ENCODE measurements at places on chromosomes 6 and 20.
A peak's percentile ranks its signal among the peaks of the same experiment; 100 is the strongest.

DNA sequence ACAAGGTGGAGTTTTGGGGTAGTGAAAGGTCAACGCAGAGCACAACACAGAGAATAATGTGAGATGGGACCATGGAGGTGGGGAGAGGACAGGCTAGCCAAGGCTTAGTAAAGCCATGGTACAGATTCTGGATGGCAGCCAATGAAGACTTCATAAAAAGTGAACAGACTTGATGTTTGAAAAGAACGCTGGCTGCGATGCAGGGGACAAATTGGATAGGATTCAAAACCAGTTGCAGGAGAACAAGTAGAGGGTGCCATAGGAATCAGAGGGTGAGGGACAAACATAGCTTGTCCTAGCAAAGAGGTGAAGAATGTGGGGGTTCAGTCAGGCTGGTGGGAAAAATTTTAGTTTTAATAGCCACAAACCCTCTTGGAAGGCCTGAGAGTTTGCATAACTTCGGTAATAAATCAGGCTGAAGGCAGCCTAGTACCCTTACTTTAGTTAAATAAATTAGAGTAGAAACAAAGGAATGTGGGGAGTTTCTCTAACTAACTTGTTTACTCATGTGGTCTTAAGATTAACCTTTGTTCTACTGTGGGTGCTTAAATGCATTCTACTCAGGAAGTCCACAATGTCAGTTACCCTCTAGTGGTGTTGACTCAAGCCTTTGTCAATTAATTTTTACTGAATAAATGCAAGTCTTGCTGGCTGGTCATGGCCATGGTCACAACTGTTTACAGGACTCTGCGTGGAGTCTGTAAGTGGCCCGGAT, 216.4 kb downstream of the C6orf118 start:
- H3K4me1 ChIP-seq: peaks cover 3% of the 10 kb centered on the region
- H3K4me3 ChIP-seq: no peak overlapping the region
- no peak overlapping the region for H3K27ac ChIP-seq
- H3K27me3 ChIP-seq: no peaks in the 10 kb centered on the region
- H3K36me3 ChIP-seq: no peaks in the 10 kb centered on the region

DNA sequence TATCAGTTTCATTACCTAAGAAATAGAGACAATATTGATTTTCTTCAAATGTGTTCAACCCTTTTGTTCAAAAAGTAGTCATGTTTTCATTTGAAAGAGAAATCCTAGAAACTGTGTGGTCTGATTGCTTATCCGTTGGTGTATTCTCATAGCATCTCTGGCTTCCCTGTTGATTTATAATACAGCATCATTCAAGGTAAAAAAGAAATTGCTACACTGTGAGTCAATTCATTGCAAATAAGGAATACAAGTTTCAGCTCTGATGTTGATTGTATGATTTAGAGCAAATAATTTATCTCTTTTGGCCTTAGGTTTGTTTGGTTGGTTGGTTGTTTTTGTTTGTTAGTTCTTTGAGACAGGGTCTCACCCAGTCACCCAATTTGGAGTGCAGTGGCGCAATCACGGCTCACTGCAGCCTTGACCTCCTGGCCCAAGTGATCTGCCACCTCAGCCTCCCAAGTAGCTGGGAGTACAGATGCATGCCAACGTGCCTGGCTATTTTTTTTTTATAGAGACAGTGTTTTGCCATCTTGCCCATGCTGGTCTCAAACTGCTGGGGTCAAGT, 185.5 kb upstream of the TNFAIP3 start:
- no peak overlapping the region for H3K4me3 ChIP-seq
- H3K36me3 ChIP-seq: no peaks in the 10 kb centered on the region
- no peak for DNase-seq
- H3K4me1 ChIP-seq: no peaks in the 10 kb centered on the region

DNA sequence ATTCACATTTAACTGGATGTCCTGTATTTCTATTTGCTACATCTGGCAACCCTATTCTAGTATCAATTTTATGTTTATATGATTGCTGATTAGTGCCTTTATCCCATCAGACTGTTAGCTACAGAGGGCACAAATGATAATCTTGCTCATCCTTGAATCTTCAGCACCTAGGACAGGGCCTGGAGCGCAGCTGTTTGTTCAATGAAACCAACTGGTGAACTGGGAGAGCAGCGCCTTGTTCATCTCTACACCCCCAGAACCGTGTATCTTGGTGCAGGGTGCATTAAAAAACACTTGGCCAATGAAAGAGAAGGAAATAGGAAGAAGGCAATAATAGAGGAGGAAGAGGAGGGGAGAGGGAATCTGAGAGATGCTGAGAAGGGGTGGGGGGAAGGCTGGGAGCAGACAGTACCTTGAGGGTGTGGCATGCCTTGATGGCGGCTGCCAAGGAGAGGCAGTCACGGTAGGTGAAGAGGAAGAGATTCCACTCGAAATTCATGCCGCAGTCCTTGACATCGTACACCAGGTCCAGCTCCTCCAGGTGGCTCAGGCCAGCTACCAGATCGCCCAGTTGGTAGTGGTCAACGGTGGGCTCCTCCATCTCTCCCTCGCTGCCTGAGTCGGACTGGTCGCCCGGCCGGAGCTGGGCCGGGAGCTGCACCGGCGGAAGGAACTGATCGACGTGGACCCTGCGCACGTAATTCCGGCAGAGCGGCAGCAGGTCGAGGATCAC, 15.5 kb downstream of the TMEM151B start:
- no peaks in the 10 kb centered on the region for H3K36me3 ChIP-seq
- no peak overlapping the region for H3K27ac ChIP-seq
- no peaks in the 10 kb centered on the region for H3K4me1 ChIP-seq
- no peak for DNase-seq

GRCh38 chr6:36235309-36235708, 34.6 kb upstream of the PNPLA1 start:
- H3K27me3 ChIP-seq: no peaks in the 10 kb centered on the region
- no peaks in the 10 kb centered on the region for H3K4me1 ChIP-seq
- H3K4me3 ChIP-seq: no peak overlapping the region
- no peak for DNase-seq
- H3K27ac ChIP-seq: no peak overlapping the region
- H3K36me3 ChIP-seq: peaks cover 12% of the 10 kb centered on the region

DNA sequence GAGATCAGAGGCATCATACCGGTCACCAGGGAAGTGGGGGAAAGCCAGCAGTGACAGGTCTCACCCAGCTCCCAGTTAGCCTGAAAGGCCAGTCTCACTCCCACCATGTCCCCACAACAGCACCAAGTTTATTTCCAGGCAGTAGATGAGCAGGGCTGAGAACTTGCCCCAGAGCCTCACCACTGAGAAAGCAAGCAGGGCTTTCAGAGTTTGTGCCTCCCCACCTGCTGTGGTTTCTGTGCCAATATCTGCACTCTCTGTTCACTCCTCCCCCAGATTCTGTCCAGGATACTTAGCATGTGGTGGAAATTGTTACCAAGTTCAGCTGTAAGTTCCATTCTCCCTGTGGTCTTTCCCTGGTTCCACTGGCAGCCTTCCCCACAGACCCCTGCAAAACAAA, 255.0 kb upstream of the HTR1E start:
- H3K27ac ChIP-seq: no peak overlapping the region
- no peaks in the 10 kb centered on the region for H3K36me3 ChIP-seq
- H3K4me3 ChIP-seq: no peak overlapping the region
- DNase-seq: no peak

GRCh38 chr20:41173791-41174341, 36.5 kb downstream of the PLCG1 start:
- H3K36me3 ChIP-seq: peaks cover 24% of the 10 kb centered on the region
- H3K27ac ChIP-seq: peak overlapping the region; percentile 53
- peak; percentile 54 for DNase-seq
- H3K4me3 ChIP-seq: no peak overlapping the region
- H3K27me3 ChIP-seq: no peaks in the 10 kb centered on the region

DNA sequence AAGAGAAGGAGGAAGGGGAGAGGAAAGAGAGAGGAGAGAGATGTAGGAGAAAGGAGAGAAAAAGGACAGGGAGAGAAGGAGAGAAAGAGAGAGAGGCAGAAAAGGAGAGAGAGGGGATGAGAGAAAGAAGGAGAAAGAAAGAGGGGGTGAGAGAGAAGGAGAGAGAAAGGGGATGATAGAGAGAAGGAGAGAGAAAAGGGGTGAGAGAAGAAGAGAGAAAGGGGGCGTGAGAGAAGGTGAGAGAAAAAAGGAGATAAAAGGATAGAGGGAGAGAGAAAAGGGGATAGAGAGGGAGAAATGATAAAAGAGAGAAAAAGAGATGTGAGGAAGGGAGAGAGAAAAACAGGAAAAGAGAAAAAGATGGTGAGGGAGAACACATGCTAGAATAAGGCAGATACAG, 933.4 kb downstream of the KIF16B start:
- no peak overlapping the region for H3K4me3 ChIP-seq
- H3K27ac ChIP-seq: no peak overlapping the region

- H3K36me3 ChIP-seq: peaks cover 6% of the 10 kb centered on the region
- H3K27ac ChIP-seq: no peak overlapping the region
- no peak overlapping the region for H3K4me3 ChIP-seq
- no peak for DNase-seq
Measured at GRCh38 chr6:87606199-87606598, 16.3 kb downstream of the ORC3 start.

- H3K27me3 ChIP-seq: no peaks in the 10 kb centered on the region
- H3K4me3 ChIP-seq: peak overlapping the region; percentile 47
- no peak for DNase-seq
- no peak overlapping the region for H3K27ac ChIP-seq
Measured at GRCh38 chr20:59006167-59006863, 739 bp downstream of the CTSZ start.
